ENCODE measurements at places on chromosomes 12 and 14.

- no peak for DNase-seq
Observed at GRCh38 chr14:69615496-69616407, 4.4 kb downstream of the SUSD6 start.

DNA sequence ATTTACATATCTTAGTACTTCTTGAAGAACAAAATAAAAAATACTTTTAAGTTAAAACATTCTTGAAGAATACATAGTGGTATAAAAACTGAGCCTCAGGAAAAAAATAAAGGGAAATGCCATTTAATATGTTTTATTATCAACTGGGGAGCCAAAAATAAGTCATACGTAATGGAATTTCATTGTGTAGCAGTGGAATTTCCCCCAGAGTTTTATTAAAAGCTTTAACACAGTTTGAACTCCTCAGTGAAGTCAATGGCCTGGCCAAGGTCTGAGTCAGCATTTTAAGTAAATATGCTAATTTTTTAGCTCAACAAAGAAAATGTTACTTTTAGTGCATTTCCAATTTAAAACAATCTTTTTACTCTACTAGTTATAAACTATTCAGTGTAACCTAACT, 350.1 kb upstream of the ATP2B1 start:
- DNase-seq, result peak; percentile 85

DNA sequence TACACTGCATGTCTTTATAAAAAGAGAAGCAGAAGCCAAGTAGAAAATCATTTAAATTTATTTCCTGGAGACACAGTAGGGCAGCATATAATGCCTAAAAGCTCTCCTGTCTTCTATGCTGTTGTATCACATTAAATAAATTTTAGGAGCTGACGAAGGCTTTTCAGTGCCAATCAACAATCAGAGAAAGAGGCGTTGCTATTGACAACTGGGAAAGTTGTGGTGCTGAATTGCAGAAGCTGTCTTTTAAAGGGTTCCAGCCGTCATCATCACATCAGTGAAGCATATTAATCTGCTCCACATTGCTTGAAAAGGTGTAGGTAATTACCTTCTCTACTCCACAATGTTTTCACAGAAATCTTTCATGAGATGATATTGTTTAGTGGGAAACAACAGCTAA, 103.9 kb downstream of the FSCB start:
- no peak for DNase-seq

DNA sequence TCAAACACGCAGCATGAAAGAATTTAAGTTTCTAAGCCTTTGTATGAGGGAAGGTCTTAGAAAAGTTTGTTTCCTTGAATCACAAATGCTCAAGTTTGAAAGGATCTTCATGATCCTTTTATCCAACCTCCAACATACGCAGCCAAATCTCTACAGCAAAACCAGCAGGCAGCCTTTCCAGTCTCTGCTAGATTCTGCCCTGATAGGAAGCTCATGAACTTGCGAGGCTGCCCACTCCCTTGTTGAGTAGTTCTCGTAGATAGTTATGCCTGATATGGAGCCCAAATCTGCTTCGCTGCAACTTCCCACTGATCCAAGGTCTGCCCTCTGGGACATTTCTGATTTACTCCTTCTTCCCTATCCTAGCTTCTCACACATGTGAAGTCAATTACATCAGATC, 272.9 kb downstream of the EGLN3 start:
- no peak for DNase-seq

GRCh38 chr14:75445236-75445635, 17.4 kb downstream of the JDP2 start:
- no peak for DNase-seq

DNA sequence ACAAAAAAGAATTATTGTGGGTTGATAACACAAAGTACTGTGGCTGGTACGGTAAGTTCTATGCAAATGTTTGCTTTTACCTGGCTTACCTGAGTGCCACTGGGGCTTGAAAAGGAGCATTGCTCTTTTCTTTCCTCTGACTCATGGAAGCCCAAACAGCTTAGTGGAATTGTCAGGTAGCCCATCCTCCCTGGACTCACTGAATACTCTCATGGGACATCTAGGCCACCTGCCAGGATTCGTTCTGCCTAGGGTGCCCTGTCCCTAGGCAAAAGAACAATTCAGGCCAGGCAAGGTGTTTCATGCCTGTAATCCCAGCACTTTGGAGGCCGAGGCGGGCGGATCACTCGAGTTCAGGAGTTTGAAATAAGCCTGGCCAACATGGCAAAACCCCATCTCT, 22.5 kb upstream of the YAF2 start:
- DNase-seq, result no peak

GRCh38 chr12:49554266-49554665, 13.7 kb downstream of the MCRS1 start:
- no peak for DNase-seq

- no peak for DNase-seq
Observed at GRCh38 chr14:50762001-50762930, 68.7 kb downstream of the NIN start.

GRCh38 chr12:79140711-79141110, 276.1 kb downstream of the SYT1 start:
- DNase-seq, result no peak

DNA sequence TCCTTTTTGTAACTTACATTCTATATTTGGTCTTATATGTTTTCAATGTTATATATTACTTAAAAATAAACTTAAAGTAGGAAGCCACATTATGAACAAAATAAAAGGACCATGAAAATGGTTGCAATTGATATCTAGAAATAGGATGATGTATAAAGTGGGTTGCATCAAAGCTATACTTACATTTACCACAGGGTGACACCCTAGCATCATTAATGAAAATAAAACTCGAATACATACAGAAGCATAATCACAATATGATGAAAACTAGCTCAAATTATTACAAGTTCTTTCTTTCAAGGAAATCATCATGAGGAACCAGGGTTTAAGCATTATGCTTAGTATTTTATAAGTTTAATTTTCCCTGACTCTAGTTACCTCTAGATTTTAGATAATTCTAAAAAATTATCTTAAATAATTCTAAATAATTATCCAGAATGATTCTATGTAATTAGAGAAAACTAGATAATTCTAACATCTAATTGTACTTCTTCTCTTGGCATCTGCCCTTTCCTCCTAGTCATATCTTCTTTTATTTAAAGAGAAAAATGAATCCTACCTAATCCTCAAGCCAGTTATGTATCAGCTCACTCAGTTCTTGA, 31.2 kb downstream of the TAS2R7 start:
- peak; percentile 39 for DNase-seq

- DNase-seq, result no peak
Observed at GRCh38 chr12:49043856-49044258, 16.7 kb downstream of the KMT2D start.

DNA sequence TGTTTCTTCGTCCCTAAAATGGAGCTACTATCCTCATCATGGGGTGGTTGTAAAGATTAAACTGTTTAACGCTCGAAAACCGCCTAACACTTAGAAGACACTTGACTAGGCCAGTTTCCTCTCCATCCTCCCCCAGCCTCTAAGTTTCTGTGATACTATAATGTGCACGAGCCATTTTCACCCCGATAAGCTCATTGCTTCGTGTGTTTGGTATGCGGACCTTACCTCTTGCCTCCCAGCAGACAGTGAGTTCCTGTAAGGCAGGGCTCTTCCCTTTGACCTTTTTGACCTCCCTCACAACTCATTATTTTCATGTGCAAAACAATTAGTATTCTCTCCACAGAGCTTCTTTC, 499 bp upstream of the GXYLT1 start:
- DNase-seq, result no peak

GRCh38 chr12:4275016-4275869, 1.7 kb downstream of the CCND2 start:
- no peak for DNase-seq

DNA sequence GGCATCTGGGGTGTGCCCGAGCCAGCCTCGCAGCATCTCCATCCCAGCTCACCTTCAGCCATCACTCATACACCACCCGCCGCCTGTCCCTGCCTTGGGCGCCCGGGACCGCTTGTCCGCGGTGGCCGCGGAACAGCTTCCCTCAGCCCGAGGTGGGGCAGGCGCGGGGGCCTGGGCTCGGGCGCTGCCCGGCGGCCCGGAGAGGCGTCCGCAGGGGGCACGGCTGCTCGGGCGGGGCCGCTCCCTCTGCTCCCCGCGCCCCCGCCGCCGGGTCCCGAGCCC, 430 bp downstream of the SLC41A2 start:
- no peak for DNase-seq

DNA sequence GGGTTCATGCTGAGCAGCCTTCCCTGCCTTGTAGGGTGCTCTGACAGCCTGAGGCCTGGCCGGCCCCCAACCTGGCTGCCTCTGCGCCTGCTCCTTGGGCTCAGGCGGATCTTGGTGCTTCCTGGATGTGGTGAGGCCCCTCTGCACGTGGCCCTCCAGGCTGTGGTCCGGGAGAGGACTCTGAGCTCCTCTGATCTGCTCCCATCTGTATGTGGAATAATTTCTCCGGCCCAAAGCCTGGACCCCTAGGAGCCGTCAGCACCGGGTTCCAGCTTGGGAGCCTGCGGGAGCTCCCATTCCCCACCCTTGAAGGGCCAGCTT, 21.3 kb upstream of the EIF2B2 start:
- no peak for DNase-seq

DNA sequence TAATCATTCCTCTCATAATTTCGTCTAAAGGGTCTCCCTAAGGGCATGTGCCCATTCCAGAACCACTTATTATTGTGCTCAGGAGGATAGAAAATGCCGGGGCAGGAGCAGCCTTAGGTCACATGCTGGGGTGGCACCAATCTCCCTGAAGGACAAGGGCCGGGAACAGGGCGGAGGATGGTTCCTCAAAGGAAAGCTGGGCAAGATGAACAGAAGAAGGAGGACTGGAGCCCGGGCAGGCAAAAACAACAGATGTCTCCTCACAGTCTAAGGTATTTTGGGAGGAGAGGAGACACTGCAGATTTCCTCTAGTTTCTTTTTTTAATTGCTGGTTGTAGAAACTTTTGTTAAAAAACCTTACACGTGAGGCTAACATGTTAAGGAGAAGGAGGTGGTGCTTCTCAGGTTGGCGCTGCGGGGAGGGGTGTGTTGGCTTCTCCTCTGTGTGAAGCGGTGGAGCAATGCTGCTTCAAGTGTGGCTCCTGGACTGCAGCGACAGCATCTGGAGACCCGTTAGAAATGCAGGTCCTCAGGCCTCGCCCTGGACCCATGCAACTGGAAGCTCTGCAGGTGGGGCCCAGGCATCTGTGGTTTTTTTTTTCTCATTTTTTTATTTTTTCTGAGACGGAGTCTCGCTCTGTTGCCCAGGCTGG, 164.8 kb downstream of the AACS start:
- DNase-seq, result no peak

DNA sequence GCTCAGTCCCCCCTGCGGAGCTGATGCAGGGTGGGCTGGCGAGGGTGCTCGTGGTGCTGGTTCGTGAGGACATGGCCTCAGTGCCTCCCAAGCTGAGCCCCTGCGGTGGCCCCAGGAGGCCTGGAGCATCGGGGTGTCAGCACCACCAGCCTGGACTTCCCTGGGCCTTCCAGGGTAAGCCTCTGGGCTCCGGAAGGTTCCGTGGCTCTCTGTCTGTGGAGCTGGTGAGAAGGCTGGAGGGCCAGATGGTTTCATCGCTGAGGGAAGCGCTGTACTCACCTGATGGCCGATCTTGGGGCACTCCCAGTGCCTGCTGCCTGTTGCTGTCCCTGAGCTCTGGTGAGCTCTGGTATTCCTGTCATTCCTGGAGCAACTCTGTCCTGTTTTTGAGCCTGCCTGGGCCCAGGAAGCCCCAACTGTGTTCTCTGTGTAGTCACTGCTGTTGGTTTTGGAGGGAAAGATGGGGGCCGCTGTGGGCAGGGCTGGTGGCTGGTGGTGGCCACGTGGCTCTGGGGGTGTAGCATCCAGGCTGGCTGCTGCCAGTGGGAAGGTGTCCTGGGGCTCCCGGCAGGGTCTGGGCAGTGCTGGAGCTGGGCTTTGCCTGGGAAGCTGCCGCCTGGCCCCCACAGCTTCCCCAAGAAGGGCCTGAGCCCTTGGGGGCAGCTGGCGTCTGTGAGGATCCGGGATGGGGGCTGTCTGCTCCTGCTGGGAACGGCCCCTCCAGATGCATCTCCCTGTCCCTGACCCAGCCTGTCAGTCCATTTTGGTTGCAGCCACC, 18.3 kb downstream of the MTA1 start:
- no peak for DNase-seq

DNA sequence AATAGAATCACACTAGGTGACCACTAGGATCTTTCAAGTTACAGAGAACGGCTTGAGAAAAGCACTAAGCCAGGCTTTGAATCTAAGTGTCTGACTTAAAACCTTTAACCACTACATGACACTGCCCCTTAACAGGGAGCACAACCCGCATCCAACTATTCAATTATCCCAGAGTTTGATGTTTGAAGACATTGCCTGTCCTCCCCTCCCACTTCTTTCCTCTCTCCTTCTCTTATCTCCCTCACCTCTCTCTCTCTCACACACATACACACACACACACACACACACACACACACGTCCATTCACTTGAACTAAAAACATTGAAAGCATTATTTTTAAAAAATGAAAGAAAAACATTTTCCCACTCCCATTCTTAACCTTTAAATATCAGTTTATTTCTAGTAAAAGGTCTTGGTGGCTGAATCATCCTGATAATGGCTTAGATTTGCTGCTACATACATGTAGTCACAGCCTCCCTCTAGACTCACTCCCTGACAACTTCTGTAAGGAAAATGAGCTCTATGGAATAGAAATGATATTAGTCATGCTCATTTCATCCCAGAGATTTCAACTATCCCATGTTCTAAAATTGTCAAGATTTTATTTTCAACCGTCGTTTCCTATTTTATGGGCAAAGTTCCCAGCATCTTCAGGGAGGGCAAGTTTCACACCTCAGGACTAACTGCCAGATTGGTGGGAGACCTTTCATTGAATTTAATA, 53.5 kb upstream of the RAP1B start:
- DNase-seq, result no peak

- no peak for DNase-seq
Observed at GRCh38 chr12:51949342-51950030, 2.0 kb upstream of the ACVR1B start.

- no peak for DNase-seq
Observed at GRCh38 chr12:131372171-131372475, 338.8 kb upstream of the SFSWAP start.

GRCh38 chr12:3278681-3279414, 201.7 kb downstream of the TSPAN9 start:
- DNase-seq, result no peak
